ENCODE measurements at places on chromosomes 7 and 10.

- DNase-seq, result no peak
Observed at GRCh38 chr10:12962556-12962955, 39.0 kb downstream of the CCDC3 start.

- no peak for DNase-seq
Observed at GRCh38 chr10:44198096-44198779, 186.7 kb downstream of the CXCL12 start.

DNA sequence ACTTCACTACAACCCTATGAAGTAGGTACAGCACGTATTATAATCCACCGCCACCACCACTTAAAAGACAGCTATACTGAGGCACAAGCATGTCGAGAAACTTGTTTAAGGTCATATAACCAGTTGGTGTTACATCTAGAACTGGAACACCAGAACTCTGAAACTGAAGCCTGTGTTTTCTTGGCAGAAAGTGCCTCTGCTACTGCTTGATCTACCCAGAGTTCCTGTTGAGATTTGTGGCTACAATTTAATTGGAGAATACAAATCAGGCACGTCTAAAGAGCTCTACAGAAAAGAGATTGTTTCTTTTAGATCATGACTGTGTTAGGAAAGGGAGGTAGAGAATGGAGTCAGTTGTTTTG is 4.3 kb upstream of the ADD3 start:
- no peak for DNase-seq

- no peak for DNase-seq
Observed at GRCh38 chr10:96645191-96645721, 58.4 kb upstream of the TM9SF3 start.

DNA sequence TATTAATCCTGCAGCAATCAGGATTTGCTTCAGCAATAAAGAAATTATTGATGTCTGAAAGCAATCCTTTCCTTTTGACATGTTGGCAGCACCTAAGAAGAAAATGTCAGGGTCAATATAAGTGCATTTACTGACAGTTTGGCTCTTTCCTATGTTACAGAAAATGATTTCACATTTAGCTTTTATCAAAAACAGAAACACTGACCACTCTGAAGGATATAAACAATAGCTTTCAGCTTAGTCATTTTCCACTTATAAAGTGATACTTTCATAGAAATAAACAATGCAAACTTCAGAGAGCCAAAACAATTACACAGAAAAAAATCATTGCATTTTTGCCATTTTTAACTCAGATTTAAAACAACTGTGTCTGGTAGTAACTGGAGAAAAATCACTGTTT is 325.6 kb upstream of the KAT6B start:
- DNase-seq, result no peak

- DNase-seq, result no peak
Observed at GRCh38 chr10:19385846-19386450, 337.3 kb downstream of the MALRD1 start.

GRCh38 chr10:21891439-21891838 is 112.1 kb downstream of the DNAJC1 start:
- no peak for DNase-seq

GRCh38 chr10:58930500-58930899 is 245.9 kb upstream of the PHYHIPL start:
- DNase-seq, result no peak

DNA sequence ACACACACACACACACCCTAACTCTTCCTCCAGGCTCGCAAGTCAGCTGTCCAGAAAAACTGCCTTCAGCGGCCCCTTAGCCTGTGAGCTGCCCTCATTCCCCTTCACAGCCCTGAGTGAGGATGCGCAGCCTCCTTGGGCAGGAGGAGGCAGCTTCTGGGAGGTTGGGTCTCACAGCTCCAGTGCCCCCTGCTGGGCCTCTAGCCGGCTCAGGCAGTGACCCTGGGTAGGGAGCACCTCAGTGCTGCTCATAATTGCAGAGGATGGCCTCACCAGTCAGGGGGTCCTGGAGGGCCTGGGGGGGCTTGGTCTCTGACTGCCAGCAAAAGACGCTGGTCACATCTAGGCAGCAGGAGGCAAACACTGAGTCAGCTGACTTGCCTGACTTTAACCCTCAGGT is 43.7 kb downstream of the ZNF273 start:
- no peak for DNase-seq

DNA sequence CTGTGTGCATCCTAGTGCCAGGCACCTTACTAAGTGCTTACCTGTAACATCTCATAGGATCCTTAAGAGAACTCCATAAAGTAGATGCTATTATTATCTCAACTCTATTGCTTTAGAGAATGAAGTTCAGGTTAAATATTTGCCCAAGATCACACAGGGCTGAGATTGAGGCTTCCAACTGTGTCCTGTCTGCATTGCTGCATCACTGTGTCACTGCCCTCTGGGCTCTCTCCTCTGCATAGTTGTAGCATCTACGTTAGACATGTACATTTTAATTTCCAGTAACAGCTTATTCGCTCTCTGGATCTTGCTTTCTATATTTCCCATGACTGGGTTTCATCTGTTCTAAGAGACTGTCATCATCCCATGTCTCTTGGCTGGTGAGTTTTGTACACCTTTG is 63.6 kb upstream of the FZD8 start:
- no peak for DNase-seq

DNA sequence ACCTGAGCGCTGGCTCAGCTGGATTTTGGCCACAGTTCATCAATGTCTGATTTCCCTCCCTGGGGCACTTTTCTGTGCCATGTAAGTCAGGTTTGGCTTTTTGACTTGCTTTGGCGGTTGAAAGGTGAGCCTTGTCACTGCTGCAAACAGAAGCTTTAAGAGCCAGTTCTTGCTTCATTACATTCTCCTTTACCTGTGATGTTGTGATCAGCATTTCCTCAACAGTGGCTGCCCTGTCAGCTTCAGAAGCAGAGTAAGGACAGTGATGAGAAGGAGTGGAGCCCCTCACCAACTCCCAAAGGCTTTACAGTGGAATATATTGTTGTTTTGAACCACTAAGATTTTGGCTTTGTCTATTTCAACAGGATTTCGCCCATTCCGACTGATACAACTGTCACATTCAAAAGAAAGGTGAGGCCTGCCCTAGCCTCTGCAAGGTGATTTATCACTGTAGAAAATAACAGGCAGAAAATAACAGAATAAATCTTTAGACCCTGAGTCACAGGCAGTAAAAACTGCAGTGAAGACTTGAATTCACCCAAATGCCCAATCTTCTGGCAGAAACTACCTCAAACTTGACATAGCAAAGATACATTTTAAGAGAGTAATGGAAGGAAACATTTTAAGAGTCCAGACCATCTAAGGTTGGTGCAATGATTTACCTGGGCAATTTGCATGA is 13.3 kb upstream of the DKK1 start:
- no peak for DNase-seq

DNA sequence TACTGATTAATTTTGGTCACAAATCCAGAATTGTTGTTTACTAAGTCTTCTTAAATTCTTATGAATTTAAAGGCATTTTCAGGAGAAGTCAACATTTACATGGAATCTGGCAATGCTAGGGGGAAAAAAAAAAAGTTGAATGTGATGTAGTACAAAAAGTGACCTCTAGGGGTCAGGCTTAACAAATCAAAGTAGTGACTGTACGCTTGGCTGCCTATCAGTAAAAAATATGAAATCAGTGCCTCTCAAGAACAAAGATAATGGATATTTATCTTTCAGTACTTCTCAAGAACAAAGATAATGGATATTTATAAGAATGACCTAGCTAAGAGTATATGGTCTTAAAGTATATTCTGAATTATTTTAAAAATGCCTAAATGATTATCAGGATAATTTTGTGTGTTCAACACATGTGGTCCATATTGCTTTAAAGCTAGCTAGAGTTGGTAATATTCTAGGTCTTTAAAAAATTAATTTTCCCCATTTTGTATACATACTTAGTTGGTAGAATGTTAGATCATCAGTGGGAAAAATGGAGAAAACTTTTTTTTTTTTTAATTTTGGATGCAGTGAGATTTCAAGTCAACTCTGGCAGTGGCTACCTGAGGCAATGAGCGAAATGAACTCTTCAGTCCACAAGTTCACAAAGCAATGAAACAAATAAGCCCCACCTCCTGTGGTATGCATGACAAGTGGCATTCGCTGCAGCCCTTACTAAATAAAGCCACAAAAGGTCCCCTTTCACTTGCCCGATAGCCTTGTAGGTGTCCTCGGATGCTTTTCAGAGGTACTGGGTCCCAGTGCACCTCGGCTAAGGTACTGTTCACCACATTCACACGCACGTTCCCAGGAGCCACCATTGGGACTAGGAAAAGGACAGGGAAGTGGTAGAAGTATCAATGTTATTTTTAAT is 51.2 kb upstream of the LAMB4 start:
- DNase-seq, result no peak

DNA sequence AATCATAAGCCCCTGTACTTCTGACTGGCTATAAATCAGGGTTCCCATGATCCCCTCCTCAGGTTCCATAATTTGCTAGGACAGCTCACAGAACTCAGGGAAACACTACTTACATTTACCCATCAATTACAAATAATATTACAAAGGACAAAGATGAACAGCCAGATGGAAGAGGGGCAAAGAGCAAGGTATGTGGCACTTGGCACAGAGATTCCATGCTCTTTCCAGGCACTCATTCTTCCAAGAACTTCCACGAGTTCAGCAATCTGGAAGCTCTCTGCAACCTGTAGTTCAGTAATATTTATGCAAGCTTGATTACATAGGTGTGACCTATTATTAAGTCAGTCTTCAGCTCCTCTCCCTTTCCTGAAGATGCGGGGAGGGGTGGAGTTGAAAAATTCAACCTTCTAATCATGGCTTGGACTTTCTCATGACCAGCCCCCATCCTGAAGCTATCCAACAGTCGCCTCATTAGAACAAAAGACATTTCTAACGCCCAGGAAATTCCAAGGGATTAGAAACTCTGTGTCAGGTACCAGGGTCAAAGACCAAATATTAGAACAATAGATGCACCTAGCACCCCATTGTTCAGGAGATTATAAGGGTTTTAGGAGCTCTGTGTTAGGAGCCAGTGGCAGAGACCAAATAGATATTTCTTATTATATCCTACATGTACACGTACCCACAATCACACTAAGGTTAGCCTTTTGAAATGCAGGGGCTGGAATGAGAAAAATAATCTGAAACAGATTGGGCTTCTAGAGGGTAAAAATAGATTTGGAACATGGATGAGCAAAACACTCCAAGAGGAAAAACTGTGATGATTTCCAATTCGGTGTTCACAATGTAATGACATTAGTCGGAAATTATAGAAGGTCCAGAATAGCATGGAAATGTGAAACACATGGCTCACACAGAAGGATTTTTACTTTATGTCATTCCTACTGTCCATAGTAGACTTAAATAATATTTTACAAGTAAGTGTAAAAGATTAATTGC is 7.0 kb downstream of the ANKMY2 start:
- DNase-seq, result no peak

DNA sequence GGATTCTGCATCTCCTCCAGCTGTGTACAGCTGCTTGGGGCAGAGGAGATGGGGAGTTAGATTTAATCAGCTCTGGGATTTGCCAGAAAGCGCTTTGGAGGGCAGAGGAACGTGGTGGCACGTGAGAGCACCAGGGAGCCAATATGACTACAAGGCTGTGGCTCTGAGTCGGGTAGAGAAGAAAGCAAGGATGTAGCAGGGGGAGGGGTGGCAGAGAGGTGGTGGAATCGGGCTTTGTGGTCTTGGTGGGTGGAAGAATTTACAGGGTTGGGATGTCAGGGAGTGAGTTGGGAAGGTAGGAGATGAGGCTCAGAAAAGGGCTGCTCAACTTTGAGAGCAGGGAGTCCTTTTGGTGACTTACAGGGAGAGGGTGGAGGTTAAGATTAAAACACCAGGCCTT is 113.6 kb downstream of the CCNY start:
- DNase-seq, result no peak

DNA sequence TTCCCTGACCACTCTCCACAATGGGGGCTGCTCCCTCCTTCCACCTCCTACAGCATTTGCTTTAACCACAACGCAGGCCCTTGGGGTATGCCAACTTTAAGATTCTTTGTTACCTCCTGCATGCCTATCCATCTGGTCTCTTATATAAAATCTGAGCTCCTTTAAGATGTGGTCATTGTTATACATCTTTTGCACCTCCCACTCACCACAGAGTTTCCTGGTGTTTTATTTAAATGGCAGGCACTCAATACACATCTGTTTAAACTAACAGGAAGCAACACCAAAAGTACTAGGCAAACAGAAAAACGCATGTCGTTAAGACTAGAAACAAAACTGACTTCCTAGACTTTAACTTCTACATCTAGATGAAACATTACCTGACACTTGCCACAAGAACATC is 36.3 kb downstream of the SLC25A13 start:
- no peak for DNase-seq

DNA sequence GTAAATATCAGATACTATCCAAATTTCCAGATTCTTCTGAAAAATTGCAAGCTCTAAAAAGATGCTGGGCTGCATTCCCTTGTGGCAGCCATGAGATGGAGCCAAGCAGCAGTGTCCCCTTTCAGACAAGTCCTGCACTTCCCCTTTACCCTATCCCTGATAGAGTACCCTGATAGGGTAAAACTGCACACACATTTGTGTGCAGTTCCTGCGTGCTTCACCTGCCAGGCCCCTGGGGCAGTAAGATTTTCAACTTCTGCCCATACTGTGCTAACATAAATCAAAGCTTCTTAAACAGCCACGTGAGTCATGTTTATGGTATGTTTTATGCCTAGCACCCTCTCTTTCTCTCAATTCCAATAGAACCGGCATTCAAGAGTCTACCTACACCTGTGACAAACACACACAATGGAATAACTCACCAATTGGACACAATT is 52.2 kb downstream of the IFIT5 start:
- DNase-seq, result no peak

- no peak for DNase-seq
Observed at GRCh38 chr10:70232155-70232858, 922 bp downstream of the PPA1 start.

- DNase-seq, result no peak
Observed at GRCh38 chr10:14916600-14916999, 37.3 kb downstream of the DCLRE1C start.

DNA sequence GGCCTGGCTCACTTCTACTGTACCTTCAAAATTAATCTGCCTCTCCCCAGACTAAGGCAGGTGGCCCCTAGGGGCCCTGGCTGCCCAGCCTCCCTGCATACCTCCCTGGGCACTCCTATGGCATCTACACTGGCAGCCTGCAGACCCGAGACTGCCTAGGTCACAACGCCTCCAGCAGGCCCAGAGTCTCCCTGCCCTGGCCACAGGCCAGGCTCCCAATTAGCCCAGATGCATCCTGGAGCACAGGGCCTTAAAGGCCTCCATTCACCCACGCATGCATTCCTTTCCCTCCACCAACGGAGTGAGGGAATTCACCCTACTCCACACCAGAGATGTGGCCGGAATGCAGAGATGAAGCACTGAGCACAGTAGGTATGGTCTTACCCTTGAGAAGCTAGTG is 1.9 kb downstream of the CHAT start:
- no peak for DNase-seq

GRCh38 chr10:80148166-80148805 is 15.8 kb downstream of the PLAC9 start:
- no peak for DNase-seq

DNA sequence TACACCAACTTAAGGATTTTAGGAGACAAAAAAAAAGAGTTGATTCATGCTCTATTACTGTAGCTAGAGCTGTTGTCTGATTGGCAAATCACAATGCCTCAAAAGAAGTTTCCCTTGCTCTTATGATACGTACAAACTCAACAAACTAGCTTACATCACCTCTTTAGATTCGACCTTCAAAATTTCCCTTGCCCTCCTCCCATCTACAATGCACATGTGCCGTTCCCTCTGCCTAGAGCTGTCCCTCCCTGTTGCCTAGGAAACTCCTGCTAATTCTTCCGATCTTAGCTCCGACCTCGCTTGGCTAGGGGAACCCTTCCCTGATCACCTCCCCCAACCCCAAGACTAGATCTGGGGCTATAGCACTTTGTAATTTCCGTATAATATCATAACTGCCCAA is 55.4 kb downstream of the MAP3K8 start:
- no peak for DNase-seq

- DNase-seq, result no peak
Observed at GRCh38 chr10:80447436-80448190, 6.5 kb upstream of the TSPAN14 start.

Measured in stimulated activated CD8-positive, alpha-beta memory T cell treated with anti-CD3 and anti-CD28 coated beads, Interleukin-15, amount 100 ng/mL, for 24 hours (primary cell).